ENCODE measurements at places on chromosomes 4 and X. TPM values are rescaled to one million over a fixed set of nuclear protein-coding genes. Genes with fewer than 3 reads are reported as not detected.

DNA sequence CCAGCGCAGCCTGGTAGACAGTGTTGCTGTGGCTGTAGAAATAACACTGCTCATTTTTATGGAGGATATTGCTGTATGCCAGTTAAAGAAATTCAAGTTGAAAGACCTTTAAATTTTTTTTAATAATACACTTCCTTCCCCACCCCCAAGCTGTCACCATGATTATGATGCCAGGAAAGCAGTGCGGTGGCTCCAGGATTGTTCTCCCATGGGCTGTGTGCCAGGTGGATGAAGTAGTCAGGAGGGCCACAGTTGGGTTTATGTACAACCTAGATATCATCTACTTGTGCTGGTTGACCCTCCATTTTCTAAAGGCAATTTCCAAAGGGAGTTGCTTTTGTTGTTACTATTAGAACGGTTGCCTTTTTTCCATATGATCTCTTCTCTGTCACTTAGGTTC, 136.6 kb downstream of the AFF1 start:
- no peak for DNase-seq

The MSANTD1 gene
- 0.88 TPM for polyA plus RNA-seq

- DNase-seq, result no peak
Measured at GRCh38 chrX:77428551-77428950, 18.6 kb upstream of the FGF16 start.

DNA sequence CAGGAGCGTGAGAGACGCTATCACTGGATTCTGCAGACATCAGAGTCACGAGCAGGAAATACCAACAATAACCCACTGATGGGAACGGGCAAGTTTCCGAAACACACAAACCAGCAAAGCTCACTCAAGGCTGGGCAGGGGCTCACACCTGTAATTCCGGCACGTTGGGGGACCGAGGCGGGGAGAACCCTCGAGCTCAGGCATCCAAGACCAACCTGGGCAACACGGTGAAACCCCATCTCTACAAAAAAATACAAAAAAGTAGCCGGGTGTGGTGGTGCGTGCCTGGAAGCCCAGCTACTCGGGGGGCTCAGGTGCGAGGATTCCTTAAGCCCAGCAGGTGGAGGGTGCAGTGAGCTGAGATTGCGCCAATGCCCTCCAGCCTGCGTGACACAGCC, 17.2 kb upstream of the GTPBP6 start:
- no peak for DNase-seq

GRCh38 chrX:41167888-41168287, 82.6 kb downstream of the USP9X start:
- DNase-seq, result no peak

GRCh38 chrX:38347136-38347535, 5.3 kb upstream of the OTC start:
- no peak for DNase-seq

The ATP2B3 gene
- polyA plus RNA-seq, result 0.18 TPM

DNA sequence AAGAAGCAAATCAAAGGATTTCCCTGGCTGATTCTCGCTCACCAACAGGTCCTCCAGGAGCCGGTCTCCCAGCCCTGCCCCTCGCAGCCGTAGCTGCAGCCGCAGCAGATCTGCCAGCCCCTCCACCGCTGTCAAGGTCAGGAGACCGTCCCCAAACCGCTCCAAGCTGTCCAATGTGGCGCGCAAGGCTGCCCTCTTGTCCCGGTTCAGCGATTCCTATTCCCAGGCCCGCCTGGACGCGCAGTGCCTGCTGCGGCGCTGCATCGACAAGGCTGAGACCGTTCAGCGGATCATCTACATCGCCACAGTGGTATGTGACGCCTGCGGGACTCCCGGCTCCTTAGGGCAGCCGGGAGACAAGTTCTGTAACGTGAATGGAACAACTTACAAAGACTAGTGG, 25.6 kb downstream of the SPATA18 start:
- peak; percentile 29 for DNase-seq

Data from left kidney (tissue), 8 donors.